ENCODE measurements at places on chromosomes 2 and 18.
A peak's percentile ranks its signal among the peaks of the same experiment; 100 is the strongest.

GRCh38 chr2:30239308-30239985 is 8.1 kb downstream of the LBH start:
- DNase-seq: peak; percentile 88

DNA sequence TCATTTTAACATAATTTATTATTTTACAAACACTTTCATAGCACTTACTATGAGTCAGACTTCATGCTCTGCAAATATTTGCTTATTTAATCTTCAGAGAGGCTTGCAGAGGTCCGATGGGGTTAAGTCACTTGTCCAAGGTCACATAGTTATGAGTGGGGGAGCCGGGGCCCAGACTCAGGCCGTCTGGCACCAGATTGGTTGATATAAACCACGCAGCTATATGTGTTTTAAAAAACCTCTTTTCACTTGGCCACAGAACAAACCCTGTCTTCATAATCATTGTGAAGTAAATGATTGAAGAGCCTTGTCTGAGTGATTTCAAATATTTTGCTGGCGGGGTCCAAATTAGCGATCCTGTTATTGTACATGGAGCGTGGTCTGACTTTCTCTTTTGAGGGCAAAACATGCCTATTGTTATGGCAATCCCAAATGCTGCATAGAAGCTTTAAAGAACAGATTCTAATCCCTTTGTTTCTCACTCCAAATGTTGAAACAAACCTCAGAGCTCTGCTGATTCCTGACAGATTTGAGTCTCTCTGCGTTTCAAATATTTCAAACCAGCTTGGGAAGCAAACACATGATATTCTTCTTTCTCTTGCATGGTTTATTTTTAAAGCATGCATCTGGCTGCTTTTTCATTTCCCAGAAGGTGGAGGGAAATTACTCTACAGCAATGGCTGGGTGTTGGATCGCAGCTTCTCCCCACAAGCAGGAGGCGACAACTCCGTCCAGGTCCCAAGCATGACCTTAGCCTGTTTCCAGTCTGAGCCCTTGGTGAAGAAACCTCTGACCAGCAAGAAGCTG is 142.4 kb downstream of the DDX1 start:
- peak; percentile 42 for DNase-seq

- no peak for DNase-seq
Observed at GRCh38 chr2:64251497-64252250, 107.5 kb upstream of the PELI1 start.

GRCh38 chr2:23585273-23586170 is 200.5 kb downstream of the KLHL29 start:
- DNase-seq: no peak

- DNase-seq: no peak
Observed at GRCh38 chr2:198438331-198438730, 633.9 kb downstream of the PLCL1 start.

DNA sequence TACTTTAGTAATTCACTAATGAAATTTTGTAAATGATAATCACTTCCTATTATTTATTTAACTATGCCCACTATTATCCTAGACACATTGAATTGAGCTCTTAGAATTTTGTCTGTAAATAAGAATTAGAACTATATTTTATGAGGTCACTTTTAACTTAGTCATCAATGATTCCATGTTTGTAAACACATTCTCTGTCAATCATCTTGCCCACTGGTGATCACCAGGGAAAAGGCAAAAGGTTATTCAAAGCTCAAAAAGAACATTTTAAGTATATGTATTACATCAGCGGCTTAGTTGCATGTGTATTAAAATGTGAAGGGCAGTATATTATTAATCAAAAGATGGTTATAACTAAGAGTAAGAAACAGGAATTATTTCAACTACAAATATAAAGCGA is 25.2 kb downstream of the SCN9A start:
- no peak for DNase-seq

DNA sequence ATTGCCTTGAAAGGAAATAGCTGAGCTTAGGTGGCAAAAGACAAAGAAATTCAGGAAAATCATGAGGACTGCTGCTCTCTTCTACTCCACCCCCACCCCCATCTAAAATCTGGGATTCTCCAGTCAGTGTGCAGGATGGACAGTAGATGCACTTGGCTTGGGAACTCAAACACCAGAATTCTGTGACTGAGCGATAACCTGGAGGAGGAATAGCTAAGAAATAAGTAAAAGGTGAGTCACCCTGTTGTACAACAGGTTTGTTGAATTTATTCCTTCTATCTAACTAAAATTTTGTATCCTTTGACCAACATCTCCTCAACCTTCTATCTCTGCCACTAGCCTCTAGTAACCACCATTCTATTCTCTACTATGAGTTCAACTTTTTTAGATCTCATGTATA is 1029.9 kb upstream of the ACVR2A start:
- no peak for DNase-seq

DNA sequence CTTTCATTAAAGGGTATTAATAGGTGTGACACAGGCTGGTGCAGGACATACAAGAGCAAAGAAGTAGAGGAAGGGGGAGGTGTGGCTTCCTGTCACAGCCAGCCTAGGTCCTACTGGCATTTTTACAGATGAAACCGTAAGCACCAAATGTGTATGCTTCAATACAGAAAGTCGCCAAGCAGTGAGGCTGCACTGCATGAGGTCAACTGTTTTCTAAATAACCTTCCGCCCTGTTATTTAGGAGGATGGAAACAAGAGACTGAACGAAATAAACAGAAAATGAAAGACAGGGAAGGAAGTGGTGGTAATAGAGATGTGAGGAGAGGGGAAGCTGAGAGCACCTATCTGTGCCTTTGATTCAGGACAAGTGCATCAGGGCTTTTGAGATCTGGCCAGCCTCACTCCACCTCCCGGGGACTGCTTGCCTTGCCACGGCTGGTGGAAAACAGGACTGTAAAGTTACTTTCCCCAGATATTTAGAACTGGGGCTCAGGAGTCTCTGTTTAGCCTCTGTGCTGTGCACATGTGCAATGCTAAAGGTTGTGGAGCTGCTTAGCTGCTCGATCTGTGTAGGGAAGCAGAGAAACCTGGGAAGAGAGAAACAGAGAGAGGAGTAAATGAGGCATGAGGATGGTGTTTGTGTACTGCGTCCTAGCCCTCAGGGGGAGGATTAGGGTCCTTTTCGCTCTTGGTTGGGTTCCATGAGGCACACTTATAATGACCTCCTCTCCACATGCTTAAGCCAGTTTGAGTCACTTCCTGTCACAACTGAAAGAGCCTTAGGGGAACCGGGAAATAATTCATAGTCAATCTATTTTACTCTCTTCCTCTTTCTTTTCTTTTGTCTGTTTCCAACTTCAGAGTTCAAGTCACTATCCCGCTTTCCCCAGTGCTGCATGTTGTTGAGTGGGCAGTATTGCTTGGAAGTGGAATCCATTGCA is 62.3 kb upstream of the BOD1L2 start:
- no peak for DNase-seq

DNA sequence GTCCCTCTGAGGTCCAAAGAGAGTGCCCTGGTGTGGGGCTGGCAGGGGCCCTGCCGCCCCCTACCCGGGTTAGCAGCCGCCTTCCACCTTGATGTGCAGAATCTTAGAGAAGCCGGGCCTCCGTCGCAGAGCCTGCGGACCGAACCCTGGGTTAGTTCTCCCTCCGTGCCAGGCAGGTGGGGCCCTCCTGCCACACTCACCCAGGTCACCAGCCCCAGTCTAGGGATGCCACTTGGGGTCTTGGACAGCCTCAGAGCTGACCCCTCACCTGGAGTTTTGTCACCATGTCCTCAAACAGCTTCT is 24.8 kb downstream of the CCT7 start:
- DNase-seq: no peak

DNA sequence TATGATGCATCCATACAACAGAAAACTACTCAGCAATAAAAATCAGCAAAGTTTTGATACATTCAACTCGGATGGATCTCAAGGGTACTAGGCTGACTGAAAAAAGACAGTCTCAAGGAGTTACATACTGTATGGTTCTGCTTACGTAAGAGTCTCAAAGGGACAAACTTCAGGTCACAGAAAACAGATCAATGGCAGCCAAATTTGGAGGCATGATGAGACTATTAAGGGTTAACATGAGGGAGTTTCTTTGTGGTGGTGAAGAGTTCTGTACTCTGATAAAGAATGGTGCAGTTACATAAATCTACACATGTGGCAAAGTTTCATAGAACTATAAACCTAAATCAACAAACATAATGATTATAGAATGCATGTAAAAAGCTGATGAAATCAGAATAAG is 81.4 kb downstream of the COBLL1 start:
- no peak for DNase-seq

- DNase-seq: peak; percentile 64
Observed at GRCh38 chr2:181742922-181743722, 62.8 kb upstream of the NEUROD1 start.

GRCh38 chr18:31795747-31796146 is 35.1 kb upstream of the SLC25A52 start:
- no peak for DNase-seq

DNA sequence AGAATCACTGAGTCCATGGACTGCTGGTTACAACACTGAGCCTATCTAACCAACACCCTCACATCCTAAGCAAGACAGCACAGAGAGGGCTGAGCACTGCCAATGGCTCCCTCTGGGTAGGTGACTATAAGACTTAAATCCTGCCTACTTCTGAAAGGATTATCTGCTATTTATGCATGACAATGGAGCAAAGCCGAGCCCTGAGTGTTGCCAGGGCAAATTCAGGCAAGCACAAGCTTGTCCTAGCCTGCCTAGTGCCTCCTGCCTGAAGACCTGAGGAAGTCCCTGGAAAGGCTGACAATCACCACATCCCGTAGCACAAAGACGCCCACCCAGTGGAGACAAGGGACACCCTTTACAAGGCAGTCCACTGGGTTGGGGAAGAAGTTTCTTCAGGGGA is 129.7 kb downstream of the OSR1 start:
- DNase-seq: no peak

DNA sequence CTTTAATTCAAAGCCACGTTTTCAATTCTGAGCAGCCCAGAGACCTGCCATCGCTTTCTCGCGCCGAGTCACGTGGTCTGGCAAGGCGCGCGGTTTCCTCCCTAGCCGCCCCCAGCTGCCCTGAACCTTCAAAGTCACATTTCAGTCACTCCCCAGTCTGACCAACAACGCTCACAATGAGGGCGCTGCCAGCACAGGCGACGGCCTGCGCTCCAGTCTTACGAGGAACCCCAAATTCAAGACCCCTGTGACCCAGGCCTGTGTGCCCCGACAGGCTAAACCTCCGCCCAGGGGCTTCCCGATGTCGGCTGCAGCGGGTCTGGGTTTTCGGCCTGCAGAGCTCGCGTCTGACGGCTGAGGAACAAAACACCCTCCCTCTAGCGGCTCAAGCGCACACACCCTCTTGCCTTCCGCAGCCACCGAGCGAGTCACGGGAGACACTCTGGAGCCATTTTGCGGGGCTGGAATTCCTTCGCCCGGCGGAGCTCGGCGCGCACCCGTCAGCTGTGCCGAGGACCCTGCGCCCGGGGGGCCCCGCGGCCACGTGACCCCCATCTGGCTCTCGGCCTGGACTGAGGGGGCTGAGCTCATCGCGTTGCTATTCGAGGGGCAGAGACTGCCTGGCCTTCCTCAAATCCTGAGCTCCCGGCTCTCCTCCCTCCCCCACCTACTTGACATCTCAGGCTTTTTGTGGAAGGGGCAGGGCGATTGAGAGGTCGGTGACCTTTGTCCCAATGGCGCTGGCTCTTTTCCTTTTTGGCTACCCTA is 69.9 kb upstream of the ITGB6 start:
- DNase-seq: peak; percentile 94

DNA sequence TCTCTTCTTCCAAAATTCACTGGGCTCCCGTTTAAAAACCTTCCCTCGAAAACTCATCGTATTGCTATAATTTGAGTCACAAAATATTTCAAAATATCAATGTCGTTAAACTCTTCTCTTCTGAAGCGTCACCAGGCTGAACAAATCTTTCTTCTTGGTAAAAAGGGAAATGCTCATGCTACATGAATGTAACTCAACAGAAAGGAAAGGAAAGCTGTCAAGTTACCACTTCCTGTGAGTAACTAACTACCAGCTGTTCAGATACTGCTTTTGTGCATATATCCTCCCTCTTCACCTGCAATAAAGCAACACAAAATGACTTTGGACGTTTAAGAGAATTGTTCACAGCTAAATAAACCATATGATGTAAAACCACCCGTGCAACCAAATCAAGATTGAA is 95.4 kb downstream of the DOCK10 start:
- DNase-seq: peak; percentile 91

- DNase-seq: no peak
Observed at GRCh38 chr2:144597894-144598593, 78.1 kb upstream of the ZEB2 start.

- DNase-seq: peak; percentile 6
Observed at GRCh38 chr2:145846982-145847381, 1327.1 kb upstream of the ZEB2 start.

GRCh38 chr18:58354791-58355190 is 274.1 kb downstream of the ALPK2 start:
- no peak for DNase-seq

DNA sequence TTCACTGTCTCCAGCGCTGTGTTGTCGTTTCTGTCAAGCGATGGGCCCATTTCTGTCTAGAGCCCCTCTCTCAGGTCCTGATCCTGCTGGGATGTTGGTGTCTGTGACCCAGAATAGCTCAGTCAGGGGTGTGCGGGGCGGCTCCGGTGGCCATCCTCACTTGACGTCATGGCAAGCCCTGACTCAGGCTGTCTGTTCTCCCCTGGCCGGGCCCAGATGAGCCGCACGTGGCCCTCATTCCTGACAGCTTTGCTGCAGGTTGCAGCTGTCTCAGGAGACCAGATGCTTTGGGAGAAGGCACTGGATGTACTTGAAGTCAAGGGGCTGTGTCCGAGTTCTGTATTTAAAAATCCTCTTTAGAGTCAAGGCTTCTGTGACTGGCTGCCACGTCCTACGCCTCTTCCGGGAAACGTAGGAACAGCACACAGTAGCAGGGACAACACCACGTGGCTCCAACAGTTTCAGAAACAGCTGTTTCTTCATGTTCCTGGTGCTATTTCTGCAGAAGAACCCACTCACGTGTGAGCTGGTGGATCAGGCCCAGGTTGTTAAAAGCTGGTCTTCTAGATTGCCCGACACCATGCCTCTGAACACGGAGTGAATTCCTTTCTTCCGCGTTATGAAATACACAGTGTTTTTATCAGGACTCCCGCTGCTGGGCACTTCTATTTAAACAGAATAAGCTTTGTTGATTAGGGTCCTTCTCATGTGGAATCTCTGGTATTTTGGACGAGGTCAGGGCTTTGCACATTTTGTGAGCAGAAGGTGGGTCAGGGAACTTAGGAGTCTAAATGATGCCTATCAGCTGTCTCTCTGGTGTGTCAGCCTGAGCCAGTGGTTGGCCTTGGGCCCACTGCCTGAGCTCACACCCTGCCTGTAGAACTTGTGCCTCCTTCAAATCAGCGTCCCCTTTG is 28.3 kb upstream of the NTSR2 start:
- DNase-seq: peak; percentile 92

Measured in LHCN-M2 (cell line).